ENCODE measurements at places on chromosomes 11 and 22.

DNA sequence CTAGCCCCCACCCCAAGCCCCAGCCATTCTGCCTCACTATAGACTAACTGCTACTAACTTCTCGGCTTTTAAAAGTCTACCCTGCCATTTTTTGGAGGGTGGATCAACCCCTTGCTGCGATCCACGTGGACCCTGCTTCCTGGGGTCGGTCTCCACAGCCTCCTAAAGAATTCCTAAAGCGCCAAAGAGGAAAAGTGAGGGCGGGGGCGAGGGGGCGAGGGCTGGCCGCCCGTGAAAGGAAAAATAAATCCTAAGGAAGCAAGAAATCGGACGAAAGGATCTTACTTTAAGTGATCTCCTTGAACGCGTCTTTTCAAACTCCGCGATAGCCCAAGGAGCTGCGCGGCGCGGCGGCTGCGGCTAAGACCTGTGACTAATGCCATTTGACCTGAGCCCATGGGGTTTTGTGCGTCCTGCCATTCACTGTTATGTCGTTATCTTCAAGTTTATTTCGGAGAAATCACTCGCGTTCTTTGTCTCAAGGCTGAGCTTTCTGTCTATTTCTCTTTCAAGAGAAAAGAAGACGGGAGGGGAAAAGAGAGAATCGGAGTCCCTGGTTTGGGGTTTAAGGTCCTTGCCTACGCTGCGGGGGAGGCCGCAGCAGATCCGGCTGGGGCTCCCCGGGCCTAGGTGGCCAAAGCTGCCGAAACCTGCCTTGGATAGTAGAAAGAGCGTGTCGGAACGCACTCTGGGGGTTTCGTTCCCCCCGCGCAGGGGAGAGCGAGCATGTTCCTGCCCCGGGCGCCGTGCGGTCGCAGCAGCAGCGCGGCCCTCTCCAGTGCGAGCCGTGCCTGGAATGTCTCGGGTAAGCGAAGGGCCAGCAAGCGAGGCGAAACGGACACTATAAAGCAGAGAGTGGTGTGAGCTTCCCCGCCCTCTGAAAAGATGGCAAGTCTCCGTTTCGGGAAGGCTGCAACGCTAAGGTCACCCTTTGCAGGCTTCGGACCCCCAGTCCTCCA lies 2.8 kb upstream of the DBX1 start:
- peak; percentile 4 for DNase-seq

DNA sequence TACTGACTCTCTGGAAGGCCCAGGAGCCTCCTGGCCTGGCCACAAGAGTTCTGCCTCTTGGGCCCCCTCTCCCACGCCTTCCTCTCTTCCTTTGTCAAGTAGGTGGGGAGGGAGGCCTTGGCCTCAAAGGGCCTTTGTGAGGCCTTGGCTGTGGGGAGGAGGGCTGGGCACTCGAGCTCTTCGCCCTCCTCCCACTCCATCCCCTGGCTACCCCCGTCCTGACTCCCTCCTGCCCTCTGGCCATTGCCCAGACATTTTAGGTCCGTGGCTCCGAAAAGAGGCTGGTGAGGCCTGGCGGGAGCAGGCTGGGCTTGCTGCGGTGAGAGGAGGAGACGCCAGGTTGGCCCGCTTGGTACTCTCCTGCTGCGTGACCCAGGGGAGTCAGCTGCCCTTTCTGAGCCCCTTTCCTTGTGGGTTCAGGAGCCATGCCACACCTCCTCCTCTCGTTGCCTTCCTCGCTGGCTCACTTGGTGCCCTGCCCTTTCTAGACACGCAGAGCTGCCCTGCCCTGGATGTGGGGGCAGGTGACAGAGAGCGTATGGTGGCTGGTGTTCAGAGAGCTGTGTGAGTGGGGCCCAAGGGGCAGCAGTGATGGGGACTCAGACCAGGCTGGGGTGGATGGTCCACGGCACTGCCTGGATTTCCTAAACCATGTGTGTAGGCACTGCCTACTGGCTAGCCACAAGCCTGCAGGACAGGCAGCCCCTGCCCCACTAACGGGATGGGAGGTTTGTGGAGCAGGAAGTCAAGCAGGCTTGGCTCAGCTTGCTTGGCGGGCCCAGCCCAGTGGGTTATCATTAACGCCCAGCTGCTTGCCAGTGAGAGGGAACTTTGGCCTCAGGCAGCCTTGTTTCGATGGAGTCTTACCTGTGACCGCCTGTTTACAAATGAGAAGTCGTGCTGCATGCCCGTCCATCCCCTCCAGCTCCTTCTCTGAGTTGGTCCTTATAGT lies 15.8 kb upstream of the OMP start:
- DNase-seq = no peak

GRCh38 chr11:13376838-13377237 lies 86.2 kb downstream of the BTBD10 start:
- DNase-seq = no peak

- DNase-seq = no peak
Measured at GRCh38 chr11:77101043-77101537, 1.6 kb upstream of the OMP start.

DNA sequence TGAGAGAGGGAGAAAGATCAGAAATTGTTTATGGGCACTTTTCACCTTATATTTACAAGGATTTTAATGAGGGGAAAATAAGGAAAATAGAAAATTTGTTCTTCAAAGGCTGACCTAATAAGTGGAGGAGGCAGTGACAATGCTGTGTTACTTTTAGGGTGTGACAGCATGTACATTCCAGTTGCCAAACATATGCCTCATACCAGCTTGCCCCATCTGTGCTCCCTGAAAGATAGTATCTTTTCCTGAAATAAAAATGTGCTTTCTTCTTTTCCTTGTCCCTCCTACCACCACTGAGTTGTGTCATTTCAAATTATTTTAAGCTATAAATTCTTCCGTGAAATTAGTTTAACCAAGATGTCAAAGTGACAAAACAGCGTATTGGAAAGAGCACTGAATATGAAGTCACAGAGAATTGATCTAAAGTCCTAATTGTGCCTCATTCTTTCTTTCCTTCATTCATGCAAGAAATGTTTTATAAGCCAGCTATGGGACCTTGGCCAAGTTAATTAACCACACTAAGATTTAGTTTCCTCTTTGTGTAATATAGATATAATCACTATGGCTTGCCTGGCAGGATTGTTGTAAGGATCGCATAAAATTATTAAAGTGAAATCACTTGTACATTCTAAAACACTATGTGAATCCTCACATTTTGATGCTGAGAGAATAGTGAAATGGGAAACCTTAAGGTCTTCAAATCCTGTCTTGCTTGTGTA lies 1307.5 kb upstream of the TENM4 start:
- DNase-seq = no peak

DNA sequence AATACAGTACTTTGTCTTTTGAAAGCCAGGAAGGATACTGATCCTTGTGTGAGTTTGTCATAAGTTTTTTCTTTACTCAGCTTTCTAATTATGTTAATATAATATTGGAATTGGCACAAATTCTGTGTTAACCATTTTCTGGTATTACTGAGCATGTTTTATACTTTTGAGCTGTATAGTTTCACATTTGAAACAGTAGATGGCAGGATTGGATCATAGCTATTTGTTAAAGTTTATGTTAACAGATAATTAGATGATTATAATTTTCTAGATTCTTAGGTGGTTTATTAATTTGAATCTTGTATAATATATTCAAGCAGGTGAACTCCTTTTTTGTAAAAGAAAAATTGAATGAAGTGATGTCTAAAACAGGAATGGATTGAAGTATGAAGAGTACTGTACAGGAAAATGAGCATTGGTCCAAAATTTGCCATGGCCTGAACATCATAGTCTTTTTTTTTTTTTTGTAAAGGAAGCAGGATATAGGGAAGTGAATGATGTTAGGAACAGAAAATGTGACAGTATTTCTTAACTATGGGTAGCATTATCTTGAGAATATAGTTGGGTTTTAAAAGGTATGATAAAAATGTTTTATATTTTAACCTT lies 102.0 kb downstream of the CYP2R1 start:
- DNase-seq = no peak

GRCh38 chr11:71194710-71195109 lies 57.7 kb downstream of the SHANK2 start:
- DNase-seq = no peak

DNA sequence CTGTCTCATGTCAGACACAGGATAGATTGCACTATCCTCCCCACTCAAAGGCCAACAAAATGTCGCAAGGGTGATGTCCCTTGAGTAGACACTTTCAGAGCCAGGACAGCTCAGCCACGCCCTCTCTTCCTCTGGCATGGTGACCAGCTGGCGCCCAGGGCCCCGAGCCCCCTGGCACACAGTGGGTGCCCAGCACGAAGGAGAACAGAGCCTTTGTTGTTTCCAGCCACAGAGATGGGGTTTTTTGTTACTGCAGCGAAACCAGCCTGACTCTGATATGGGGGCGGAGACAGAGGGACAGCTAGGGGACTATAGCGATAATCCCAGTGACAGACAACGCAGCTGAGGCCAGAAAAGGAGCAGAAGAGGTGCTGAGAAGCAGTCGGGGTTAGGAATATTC lies 23.3 kb upstream of the CCND1 start:
- no peak for DNase-seq

DNA sequence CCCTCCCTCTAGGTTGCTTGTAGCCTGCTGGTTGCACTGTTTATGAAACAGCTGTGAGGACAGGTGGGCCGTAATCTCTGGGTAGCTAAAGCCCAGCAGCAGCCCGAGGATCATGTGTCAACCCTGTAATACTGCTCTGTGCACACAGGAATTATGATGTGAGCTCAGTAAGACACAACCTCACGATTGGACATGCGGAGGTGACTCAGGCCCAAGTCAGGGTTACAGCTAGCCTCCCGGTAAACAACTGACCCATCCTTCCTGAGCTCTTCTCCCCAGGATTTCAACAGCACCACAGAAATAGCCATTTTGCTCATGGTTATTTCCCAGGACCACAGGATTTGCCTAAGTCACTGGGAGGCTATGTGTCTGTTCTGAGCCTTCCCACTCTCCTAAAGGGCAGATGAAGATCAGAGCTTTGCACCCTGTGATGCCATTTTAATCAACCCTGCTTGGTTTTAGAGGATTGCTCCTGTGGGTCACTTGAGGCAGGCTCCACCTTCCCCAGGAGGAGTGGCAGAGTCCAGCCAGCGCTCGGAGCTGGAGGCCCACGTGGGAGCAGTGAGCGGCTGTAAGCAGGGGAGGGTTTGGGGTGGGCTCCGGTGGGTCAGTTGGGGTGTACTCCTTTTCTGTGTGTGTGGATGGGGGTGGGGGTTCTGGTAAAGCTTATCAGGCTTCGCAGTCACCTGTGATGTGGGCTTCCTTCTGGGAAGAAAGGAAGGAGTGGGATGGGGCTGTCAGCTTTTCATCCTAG lies at the start of gene AMPD3:
Gene AMPD3 (plus strand): TSS at position 387 of the 754 bp plus-strand sequence. CDS start 6,256 bp downstream, outside the sequence.
- DNase-seq = peak; percentile 69

DNA sequence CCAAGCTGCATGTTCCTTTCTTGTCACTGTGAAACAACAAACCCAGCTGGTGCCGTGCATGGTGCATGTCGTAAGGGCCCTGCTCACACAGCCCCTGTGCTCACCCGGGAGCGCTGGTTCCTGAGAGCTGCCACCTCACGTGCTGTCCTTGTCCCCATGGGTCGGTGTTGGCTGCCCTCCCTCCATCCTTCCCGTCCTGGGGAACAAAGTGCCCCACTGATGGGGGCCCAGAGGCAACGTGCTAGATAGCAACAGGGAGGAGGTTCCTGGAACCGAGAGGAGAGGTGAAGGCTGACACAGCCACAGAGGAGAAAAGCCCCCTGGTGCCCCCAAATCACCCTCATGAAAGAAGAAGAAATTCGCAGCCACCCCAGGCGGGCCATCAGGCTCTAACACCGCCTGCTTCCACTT lies 56.6 kb upstream of the SLC22A12 start:
- no peak for DNase-seq

- no peak for DNase-seq
Measured at GRCh38 chr11:120383518-120384155, 47.4 kb downstream of the ARHGEF12 start.

DNA sequence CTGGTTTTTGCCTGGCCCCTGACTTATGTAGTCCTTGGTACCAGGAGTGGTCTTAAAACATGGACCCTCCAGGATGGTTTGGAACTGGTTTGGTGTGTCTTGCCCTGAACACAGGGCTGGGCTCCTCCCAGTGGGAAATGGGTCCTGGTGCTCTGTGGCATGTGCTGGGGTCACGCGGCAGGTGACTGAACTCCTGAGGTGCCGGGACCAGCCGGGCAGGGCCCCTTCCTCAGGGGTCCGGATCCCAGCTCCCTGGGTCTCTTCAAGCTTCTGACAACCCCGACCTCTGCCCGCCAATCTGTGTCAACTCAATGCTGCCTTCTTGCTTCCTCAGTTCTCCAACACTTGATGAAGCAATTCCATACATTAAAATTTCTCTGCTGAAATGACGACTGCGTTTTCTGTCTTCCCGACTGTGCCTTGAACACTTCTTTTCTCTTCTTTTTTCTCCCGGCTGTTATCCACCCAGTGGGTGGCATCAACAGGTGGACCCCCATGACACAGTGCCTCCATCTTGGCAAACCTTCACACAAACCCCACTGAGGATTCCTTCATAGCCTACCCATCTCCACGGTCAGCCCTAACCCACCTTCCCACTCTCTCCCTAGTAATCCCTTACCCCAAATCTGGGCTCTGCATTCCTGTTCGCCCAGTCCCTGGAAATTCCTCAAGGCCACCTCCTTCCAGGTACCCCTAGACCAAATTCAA lies 4.4 kb downstream of the IFT27 start:
- DNase-seq = no peak

DNA sequence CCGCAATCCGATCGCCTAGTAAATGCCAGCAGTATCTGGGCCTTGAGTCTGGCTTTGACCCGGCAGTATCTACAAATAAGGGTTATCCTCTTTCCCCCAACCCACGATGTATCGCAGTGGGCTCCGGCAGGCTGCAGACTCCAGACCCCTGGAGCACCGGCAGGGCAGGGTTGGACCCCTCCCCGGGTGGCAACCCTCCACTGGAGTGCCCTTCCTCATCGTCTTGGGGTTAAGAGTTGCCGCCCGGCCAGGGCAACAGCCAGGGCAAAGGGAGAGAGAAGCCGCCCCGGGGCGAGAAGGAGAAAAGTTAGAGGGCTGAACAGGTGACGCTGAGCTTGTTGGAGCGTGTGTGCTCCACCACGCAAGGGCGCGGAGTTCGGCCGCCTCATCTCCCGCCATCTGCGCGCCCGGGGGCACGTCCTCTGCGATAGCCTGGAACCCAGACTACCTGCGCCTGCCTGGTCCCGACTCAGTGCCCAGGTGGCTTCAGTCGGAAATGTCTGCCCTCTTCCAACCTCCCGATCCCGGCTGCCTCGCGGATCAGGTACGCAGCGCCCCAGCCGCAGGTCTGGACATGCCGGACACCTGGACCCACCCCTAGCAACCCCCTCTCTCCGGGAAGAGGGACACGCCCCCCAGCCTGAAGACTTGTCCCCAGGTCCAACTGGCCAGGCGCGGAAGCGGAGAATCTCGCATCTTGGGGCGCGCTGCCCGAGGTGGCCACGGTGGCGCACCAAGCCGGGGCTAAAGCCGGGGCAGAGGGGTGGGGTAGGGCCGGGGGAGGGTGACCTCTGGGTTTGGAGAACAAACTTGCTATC lies 1.2 kb downstream of the DSCAML1 start:
- DNase-seq = no peak

DNA sequence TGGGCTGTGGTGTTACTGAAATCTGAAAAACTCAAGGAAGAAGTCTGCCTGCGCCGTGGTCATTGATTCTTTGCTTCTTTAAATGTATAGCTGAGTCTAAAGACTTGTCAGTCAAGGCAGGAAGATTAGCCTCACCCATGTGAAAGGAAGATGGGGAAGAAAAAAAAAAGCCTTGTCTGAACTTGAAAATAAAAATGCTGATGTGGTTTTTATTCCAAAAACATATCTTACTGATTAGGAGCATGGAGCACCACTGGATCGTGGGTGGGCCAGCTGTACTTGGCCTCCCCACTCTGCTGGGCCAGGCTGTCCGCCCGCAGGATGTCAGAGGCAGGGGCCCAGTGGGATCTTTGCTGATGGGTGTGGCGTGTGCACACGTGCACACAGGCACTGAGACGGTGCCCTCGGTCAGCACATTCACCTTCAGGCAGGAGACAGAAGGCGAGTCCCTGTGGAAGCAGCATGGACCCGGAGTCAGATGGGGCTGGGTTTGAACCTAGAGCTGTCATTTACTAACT lies 111.9 kb downstream of the WNT7B start:
- DNase-seq = no peak
